ENCODE measurements at places on chromosomes 1 and 21.
A peak's percentile ranks its signal among the peaks of the same experiment; 100 is the strongest.

GRCh38 chr1:234613128-234613875, 3.3 kb upstream of the IRF2BP2 start:
- DNase-seq, result peak; percentile 54

GRCh38 chr1:241457421-241457820, 62.1 kb downstream of the FH start:
- DNase-seq, result no peak

- no peak for DNase-seq
Observed at GRCh38 chr1:186424539-186424938, 36.4 kb downstream of the PDC start.

- DNase-seq, result no peak
Observed at GRCh38 chr21:46151989-46152926, 3.1 kb downstream of the FTCD start.

- DNase-seq, result no peak
Observed at GRCh38 chr1:246705368-246705767, 18.8 kb upstream of the SCCPDH start.

DNA sequence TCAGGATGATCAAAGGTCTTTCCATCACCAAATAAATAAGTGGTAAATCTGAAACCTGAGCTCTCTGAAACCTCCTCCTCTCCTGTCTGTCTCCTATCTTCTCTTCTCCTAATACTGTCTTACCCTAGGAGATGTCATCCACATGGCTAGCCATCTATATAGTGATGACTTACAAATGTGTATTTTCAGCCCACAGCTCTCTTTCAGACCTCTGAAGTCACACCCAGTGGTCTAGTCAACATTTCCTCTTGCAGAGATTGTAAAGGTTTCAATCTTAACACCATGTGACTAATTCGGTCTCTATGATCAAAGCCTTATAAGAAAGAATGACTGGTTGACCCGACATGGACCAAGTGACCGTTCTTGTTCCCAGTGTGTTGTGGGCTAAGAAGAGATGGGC, 63.1 kb upstream of the DPT start:
- DNase-seq, result no peak

GRCh38 chr1:47684964-47685762, 247.3 kb downstream of the FOXD2 start:
- DNase-seq, result no peak

DNA sequence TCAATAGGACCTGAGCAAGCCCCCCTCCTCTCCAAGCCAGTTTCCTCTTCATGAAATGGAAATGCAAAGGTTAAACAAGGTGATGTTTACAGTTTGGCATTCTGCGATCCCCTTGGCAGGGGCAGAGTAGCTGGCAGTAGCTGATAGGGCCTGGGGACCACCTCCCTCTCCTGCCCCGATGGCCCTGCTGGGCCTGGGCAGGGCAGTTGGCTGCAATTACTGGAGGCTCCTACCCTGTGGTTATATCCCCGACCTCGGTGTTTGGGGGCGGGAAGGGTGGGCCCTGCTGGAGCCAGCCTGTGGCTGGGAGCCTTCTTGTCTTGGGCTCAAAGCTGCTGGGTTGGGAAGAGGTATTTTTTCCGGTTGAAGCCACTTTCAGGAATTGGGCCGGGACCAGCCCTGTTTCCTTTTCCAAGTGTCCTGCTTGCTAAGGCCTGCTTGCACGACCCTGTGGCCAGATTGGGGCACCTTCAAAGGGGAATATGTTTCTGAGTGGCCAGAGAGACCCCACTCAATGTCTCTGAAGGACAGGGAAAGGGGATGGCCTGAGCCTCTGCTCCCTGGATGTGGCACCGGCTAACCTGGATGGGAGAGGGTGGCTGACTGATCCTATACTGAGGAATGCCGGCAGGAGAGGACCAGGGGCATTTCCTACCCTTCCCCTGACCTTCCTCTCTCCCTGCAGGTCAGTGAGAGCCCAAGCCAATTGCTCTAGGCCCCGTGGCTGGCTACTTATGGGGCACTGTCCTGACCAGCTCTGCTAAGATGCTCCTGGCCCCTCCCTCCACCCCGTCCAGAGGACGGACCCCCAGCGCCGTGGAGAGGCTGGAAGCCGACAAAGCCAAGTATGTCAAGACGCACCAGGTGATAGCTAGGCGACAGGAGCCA, 1.9 kb downstream of the FAM110D start:
- DNase-seq, result no peak

GRCh38 chr1:158527190-158527815, 26.9 kb downstream of the OR6Y1 start:
- peak; percentile 18 for DNase-seq

DNA sequence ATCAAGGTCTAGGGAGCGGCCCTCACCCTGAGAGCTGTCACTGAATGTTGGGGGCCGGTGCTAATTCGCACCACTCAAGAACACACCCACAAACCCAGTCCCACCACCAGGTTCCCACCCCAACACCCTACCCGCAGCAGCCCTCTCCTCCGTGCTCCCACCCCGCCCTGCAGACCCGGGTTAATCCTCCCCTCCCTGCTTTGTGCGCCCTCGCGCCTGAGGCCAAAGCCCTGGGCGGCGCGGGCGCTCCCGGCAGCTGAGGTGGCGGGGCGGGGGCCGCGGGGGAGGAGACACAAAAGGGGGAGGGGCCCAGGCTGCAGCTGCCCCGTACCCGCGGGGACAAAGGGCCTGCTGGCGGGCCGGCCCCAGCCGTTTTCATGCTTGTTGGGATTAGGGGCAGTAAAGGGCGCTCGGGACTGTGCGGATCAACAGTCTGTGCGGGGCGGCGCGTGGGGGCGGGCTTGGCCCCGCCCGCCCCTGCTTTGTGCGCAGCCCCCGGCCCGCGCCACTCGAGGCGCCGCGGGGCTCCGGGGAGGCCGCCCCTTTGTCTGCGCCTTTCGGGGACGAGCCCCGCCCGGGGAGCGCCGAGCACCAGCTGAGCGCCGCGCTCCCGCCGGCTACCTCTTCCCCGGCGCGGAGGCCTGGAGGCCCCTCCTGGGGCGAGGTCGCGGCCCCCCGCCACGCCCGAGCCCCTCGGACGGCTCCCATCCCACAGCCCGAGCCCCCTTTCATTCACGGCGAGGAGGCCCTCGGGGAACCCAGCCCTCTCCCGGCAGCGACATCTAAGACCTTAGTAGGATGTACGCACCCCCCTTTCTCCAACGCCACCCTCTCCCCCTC, 10.9 kb downstream of the C1orf216 start:
- DNase-seq, result peak; percentile 85

DNA sequence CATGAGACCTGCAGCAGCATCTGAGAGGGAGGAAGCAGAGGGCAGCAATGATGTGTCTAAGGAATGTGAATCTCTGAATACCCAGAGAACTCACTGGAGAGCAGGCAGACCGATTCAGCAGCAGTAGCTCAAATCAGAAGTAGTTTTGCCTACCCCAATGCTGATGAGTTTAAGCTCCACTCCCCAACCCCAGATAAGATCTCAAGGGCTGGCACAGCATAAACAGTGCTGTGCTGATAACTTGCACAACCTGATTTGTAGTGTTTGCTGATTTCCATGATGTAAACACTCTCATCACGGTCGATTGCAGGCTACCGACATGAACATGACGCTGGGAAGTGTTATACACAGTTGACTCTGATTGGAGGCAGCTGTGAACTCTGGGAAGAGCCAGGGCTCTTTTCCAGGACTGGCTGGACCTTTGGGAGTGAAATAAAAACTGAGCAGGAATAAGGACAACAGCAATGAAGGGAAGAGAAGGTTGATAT, 11.2 kb upstream of the HMGCS2 start:
- peak; percentile 97 for DNase-seq

DNA sequence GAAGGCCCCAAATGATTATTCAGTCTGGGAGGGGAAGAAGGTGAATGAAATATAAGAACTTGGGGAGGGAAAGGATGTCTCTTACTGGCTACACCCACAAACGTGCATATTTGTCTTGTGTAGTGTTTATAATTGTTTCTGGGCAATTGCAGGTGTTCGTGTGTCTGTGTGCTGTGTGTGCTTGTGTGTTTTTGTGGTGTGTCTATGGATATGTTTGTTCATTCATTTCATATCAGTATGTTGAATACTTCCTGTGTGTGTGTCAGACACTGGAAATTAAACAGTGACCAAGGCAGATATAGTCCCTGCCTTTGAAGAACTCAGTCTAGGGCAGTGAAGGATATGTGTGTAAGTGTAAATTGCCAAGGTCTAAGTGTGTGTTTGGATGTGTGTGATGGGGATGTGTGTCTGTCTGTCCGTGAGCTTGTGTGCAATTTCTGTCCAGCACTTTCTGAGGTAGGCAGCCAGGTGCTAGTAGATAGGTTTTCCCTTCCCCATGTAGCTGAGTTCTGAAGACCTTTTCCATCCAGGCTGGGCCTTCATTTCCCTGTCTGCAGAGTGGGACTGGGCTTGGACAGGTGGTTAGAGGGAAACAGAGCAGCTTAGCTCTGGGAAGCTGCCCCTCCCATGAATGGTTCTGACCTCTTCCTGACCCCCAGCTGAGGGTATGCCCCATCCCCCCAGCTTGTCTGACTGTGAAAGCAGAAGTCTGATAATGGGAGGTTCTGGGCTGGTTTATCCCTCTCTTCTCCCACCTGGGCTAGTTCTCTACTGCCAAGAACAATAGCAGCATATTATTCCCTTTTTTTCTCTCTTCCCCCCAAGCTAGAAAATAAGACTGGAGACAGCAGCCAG, 3.8 kb downstream of the AGO1 start:
- no peak for DNase-seq

DNA sequence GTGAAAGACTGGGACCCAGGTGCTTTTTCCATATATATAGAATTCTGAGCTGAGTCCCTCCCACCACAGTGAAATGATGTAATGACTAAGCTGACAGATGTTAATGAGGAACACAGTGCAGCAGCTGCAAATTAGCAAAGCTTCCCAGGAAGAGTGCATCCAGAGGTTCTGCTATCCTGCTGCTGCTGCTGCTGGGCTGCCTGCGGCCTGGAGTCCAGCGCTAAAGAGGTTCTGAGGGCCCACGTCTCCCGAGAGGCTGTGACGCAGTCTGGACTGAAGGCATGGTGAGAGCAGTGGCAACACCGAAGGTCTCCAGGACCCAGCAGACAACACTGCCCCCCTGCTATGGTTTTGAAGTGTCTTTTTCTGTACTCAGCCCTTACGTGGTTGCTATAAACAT, 63.9 kb downstream of the URB2 start:
- DNase-seq, result no peak

DNA sequence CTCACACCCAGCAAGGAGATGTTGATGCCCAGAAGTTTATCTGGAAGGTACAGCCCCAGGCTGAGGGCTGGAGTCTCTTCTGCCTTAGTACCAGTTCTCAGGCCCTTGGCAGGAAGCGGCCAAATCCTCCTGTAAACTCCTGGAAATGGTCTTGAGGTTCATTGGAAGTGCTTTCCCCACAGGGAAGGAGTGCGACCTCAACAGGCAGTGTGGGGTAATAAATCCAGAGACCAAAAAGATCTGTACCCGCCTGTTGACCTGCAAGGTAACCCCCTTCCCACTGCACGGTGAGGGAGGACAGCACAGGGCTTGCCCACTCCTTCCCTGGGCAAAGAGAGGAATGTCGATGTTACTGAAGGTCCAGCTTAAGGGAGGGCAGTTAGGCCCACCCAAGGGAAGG, 4.5 kb downstream of the ATXN7L2 start:
- no peak for DNase-seq

DNA sequence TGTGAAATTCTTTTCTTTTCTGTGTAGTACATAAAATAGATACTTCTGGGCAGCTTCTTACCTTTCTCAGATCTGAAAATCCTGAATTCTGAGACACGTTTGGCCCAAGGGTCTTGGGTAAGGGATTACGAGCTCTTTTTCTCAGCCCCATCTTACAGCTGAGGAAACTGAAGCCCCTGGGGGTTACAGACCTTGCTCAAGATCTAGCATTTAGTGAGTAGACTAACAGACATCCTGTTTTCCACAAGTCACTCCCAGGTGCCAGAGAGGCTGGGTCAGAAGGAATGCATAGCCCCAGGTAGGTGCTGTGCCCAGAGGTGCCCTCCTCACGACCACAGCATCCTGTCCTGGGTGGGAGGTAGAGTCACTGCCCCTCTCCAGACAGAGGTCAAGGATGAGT, 13.2 kb upstream of the CREG1 start:
- no peak for DNase-seq

GRCh38 chr1:109902204-109902985, 8.3 kb upstream of the CSF1 start:
- DNase-seq, result no peak

Measured in NCI-H345 (cell line).